NCI-H1436 (cell line): ENCODE measurements at places on chromosomes 7 and 10.

DNA sequence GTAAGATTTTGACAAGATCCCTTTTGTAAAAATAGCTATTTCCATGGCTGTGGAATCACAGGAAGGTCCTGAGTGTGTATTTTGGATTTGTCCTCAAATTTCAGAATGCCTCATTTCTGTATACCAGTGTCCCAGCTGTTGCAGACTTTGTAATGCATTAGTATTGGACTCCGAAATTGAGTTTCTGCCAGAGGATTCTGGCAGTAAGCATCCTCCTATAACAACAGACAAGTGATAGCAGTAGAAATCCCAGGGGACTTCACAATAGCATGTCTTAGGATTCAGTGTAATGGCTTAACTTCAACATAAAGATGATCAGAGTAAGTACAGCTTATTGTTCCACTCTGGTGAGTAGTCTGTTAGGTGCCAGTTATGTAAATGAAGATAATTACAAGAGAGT is 104.6 kb downstream of the FOXP2 start:
- DNase-seq = no peak

- no peak for DNase-seq
Measured at GRCh38 chr10:102542800-102543418, 39.1 kb downstream of the SUFU start.

DNA sequence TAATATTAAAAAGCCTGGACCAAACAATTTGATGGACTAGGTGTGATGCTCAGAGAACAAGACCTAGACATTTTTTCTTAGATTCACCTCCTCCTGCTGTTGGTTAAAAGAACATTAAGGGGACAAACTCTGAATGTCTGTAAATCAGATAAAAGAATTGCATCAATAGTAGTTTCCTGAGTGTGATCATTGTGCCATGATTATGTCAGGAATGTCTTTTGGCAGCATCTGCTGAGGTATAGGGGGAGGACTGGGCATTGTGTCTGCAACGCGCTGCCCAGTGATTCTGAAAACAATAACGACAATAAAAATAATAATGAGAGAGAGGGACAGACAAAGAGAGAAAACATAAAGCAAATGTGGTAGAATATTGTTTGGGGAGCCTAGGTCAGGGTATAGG is 6.9 kb downstream of the C7orf57 start:
- DNase-seq = no peak

DNA sequence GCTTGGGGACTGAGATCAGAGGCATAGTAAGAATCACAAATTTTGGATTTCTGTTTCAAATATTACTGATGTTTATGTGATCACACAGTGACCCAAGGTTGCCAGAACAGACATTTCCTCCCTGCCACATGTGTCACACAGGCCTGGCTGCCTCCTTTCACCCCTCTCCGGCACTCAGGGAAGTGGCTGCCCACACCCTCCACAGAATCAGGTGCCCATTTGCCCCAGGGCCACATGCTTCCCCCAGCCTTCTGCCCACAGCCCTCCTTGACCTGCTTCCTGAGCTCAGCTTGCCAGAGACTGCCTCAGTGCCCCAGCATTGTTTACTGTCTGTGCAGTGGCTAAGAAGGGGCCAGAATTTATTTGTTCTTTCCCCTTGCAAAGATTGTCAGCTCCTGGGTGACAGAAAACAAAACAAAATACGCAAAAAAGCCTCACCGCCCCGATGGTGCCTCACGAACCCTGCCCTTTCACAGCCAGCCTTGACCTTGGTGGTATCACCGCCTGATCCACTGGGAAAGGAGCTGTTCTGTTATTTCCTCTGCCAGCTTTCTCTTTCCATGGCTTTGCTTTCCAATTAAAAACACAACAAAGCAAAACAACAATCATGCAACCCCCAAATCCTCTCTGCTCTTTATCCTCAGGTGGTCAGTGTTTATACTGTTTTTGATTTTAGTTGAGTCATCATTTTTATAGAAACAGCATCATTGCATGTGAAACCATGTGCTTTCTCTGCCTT is 52.8 kb downstream of the CHN2 start:
- DNase-seq = no peak

- no peak for DNase-seq
Measured at GRCh38 chr7:47803025-47803424, 145.2 kb downstream of the PKD1L1 start.

- DNase-seq = no peak
Measured at GRCh38 chr7:106493041-106493731, 167.8 kb downstream of the CCDC71L start.

- DNase-seq = no peak
Measured at GRCh38 chr10:51034769-51035168, 39.5 kb upstream of the PRKG1 start.

DNA sequence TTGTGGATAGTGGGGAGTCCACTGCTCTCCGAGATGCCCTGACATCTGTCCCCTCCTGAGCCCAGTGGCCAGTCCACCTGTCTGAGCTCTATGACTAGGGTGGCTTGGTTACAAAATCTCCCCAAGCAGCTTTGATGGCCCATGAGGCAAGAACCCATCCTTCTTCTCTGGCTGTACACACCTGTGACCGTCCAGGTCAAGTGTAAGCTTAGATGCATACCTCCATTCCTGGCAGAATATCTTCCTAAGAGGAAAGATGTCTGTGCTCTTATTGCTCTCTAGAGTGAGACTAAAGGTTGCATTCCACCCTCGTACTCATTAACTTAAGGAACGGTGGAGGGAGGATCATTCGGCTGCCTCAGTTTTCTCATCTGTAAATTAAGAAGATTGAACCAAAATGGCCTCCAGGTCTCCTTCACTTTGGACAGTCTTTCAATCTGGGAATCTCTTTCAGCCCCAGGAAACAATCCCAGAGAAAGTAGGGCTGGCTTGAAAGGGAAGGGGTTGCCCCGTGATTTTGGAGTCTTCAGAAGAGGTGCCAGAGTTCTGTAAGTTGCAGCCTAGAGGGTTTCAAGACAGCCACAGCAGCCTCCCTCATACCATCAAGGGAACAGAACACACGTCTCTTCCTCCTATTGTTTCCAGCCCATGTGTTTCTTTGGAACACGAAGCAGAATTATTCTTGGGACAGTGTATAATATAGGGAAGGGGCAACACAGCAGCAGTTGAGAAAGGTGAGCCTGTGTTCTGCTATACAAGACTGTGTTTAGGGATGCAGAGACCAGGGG is 5.5 kb downstream of the HOXA4 start:
- no peak for DNase-seq

GRCh38 chr10:116300542-116300941 is 23.7 kb upstream of the CCDC172 start:
- no peak for DNase-seq

DNA sequence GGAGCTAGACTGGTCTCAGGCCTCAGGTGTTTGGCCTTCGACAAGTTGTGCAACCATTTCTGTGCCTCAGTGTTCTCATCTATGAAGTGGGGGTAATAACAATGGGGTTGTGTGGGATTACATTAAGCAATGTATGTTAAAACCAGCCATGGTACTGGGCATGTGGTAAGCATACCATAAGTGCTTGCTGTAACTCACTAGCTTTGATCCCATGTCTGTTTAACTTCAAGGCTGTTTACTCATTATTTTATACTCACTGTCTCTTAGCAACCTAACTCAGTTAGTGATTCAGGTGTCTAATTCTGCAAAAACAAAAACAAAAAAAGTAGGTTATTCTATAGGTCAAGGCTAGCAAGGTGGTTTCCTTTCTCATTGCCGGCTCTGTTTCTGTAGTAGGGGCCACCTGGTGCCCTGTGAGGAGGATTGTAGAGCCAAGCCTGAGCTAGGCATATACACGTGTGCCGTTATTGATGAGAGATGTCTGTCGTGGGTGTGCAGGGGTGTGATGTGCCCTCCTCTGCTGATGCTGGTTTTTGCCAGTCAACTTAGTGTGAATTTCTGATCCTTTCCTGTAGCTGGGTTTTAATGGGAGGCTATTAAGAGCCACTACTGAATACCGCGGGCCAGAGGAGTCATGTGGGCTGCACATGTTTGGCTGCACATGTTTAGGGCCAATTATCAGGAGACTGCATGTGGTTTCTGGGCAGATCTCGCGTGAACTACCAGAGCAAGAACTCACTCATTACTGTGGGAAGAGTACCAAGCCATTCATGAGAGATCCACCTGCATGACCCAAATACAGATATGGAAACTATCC is 56.2 kb downstream of the EEPD1 start:
- DNase-seq = no peak

- peak; percentile 14 for DNase-seq
Measured at GRCh38 chr7:55086413-55087201, 67.8 kb downstream of the EGFR start.

DNA sequence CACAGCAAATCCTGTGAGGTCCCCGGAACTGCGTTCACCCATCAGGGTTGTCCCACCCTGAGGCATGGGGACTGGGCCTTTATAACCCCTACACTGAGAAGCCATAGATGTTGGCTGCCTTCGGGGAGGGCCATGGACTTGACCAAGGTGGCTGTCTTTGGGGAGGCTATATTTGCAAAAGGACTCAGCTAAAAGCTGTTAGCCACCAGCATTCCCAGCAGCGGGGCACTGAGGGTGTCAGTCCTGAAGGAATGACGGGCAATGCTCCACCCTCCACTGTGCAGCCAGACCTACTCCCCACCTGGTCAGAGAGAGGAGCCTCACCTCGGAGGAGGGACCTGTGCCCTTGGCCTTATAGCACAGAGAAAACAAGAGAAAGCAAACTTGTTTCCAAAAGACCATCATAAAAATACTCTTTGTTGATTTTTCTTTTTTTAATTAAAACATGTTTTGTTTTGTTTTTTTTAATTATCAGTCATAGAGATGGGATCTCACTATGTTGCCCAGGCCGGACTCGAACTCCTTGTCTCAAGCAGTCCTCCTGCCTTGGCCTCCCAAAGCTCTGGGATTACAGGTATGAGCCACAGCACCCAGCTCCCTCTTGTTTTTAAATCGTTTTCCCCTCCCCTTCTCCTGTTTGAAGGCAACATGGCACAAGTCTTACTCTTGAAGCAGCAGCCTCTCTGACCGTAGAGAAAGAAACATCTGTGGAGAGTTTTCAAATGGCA is 26.7 kb upstream of the CUX1 start:
- DNase-seq = no peak

- DNase-seq = no peak
Measured at GRCh38 chr10:110076559-110077318, 69.0 kb downstream of the ADD3 start.

GRCh38 chr7:105003872-105004510 is 10.0 kb upstream of the KMT2E start:
- no peak for DNase-seq

GRCh38 chr7:28448708-28449107 is 36.4 kb downstream of the CREB5 start:
- no peak for DNase-seq

- DNase-seq = no peak
Measured at GRCh38 chr10:121978511-121978910, 3.5 kb upstream of the NSMCE4A start.

DNA sequence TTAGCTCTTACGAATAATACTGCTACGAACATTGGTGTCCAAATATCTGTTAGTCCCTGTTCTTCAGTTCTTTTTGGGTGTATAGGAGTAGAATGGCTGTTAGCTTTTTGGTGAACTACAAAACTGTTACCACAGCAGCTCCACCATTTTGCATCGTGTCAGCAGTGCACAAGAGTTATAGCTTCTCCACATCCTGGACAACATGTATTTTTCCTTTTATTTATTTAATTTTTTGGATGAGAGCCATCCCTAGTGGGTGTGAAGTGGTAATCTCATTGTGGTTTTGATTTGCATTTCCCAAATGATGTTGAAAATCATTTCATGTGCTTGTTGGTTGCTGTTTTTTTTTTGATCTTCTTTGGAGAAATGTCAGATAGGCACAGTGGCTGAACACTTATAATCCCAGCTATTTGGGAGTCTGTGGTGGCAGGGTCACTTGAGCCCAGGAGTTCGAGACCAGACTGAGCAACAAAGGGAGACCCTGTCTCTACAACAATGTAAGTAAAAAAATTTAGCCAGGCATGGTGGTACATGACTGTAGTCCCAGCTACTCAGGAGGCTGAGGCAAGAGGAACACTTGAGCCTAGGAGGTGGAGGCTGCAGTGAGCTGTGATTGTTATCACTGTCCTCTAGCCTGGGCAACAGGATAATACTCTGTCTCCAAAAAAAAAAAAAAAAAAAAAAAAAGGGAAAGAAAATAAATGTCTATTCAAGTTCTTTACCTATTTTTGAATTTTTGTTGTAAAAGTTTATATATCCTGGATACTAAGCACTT is 31.7 kb downstream of the TRIM24 start:
- no peak for DNase-seq

DNA sequence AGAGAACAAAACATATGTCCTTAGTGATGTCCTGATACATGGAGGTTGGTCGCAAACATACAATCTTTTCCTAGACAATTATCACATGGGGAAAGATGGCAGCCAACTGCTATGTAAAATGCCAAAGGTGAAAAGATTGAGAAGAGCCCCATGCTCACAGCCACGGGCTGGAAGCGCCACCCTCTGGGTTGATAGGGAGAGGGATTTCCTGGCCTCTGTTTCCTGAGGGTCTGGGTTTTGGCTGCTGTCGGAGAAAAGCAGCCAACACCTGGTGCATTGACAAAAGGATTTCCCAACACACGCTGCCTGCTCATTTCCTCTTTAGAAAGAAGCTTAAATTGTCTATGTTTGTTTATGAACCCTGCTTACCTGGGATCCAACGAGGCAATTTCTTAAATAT is 43.8 kb downstream of the ITIH5 start:
- no peak for DNase-seq

DNA sequence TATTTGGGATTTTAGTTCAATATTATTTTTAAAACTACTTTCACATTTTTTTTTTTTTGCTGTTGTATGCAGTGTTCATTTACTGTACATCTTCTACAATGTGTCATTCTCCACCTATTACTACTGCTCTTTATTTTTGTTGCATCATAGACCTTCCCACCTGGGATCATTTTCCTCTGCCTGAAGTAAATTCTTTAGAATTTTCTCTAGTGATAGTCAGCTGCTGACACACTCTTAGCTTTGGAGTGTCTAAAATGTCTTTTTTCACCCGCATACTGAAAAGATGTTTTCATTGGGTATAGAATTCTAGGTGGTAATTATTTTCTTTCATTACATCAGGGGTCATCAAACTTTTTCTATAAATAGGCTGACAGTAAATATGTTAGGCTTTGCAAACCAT is 30.5 kb downstream of the CFAP43 start:
- no peak for DNase-seq

- no peak for DNase-seq
Measured at GRCh38 chr7:16098058-16098457, 323.3 kb downstream of the CRPPA start.

DNA sequence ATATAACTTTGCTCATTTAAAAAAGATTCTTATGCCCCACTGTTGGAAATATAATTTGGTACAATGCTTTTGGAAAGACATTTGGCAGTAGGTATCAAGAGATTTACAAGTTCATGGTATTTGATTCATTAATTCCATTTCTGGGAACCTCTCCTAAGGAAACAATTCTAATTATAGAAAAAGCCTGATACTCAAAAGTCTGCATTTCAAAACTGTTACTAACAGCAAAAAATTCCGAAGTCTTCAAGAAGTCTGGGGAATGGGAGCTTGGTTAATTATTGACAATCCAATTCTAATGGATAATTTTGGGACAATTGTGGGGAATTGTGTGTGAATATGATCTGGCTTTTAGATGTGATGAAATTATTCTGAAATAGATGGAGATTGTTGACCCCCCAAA is 59.6 kb downstream of the HDAC9 start:
- DNase-seq = no peak
